Foreskin melanocyte (primary cell): ENCODE measurements at places on chromosomes 12 and 14.

DNA sequence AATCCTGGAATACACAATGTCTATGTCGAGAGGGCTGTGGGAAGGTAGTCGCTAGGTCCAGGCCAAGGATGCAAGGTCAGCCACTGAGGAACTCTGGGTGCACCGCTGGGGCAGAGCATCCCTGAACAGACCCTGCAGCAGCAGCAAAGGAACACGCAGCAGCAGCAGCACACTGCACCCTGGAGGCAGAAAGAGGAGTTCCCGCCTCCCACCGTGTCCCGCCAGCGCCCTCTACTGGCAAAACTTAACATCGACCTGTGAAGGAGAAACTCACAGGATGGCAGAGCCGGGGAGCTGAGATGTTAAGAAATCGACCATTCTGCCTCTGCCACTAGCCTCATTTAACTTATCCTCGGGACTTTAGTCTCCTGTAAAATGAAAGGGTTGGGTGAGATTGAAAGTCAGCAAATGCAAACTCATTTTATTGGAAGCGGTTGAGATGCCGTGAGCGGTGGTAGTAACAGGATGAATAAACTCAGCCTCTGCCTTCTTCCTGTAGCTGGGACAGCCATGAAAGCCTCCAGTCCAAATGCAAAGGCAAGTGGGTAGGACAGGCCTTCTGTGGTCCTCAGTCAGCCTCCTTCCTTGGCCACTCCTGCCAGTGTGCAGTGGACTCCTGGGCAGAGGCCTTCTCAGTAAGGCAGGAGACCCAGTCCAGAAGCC is 45.6 kb downstream of the STAB2 start:
- peak; percentile 56 for DNase-seq

- no peak for DNase-seq
Measured at GRCh38 chr12:131963381-131963780, 13.6 kb downstream of the EP400 start.

DNA sequence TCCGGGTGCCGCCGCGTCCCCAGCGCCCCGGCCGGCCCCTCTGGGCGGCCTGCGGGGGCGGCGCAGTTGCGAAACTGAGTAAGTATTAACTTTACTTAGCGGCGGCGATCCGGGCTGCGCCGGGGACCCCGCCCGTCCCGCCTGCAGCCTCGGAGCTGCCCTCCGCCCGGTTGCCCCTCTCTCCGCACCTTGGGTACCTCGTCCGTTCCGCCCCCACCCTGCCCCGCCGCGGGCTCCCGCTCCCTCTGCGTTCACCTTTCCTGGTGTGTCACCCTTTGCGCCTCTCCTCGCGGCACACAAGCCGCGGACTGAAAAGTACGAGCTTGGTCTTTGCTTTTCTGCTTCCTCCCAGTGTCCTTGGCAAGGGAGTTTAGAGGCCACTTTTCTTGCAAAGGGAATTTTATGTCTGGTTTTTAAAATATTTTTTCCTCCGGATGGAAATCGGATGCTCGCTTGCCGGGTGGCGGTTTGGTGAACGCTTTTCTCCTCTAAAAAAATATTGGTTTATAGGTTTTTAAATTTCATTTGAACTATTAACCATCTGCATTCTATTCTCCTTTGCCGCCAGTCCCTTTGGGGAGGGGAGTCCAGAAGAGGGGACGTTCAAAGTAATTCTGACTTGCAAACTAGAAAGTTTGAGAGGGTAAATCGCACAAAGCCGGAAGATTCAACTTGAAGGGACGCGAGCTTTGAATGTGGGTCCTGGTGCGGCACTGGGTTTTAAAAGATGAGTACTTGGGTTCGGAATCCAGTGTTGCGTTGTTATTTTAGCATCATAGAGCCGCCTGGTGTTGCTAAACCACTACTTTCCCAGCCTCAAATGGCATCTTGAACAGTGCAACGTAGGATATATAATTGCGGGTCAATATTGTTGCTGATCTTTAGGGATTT is 834 bp downstream of the RASSF8 start:
- peak; percentile 57 for DNase-seq

DNA sequence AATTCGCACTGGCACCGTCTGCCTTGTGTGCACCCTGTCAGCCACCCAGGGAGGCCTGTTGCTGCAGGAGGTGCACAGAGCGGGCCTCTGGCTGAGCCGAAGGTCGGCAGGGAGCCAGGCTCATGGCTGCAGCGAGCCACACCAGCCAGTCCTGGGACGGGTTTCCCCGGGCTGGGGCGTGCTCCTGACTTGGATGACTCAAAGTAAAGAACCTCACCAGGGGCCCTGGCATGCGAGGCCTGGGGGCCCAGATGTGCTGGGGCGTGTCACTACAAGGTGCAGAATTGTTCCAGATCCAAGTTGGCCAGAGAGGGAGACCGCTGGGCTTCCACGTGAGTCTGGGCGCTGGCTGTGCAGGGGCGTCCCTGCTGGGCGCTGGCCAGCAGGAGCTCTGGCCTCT is 34.5 kb downstream of the FBRSL1 start:
- no peak for DNase-seq

- no peak for DNase-seq
Measured at GRCh38 chr12:100717733-100718067, 76.9 kb upstream of the ANO4 start.

- peak; percentile 49 for DNase-seq
Measured at GRCh38 chr14:45610318-45610717, 357.3 kb upstream of the MIS18BP1 start.

GRCh38 chr12:68884251-68884650 is 48.7 kb downstream of the CPM start:
- no peak for DNase-seq

GRCh38 chr12:68268967-68269366 is 15.6 kb upstream of the IL22 start:
- no peak for DNase-seq

DNA sequence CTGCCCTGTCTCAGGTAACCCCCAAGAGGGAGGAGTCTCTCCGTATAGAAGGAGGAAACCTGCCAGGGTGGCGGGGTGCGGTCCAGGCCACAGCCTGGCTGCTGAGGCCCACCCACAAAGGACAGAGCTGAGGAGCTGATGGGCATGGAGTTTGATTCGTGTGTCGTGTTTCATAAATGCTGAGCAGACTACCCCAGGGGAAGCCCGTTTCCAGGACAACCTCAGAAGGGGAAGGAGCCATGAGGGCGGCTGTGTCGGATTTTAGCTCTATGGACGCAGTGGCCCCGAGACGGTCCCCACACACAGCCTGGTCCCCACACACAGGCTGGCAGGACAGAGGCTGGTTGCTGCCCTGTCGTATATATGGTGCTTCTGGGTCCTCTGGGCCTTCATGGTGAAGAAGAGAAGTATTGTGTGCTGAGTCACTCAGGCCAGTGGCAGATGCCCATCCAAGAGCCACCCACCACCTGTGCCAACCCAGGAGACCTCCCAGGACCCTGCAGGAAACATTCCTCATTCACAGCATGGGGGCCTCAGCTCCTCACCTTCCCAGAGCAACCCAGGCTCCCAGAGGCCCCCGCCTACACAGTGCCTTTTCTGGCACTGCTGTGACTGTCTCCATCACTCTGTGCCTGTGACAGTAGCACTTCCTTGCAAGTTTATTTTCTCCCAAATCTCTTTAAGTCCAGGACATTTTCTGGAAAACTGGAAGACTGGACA is 63.1 kb upstream of the RIN3 start:
- DNase-seq, result no peak

DNA sequence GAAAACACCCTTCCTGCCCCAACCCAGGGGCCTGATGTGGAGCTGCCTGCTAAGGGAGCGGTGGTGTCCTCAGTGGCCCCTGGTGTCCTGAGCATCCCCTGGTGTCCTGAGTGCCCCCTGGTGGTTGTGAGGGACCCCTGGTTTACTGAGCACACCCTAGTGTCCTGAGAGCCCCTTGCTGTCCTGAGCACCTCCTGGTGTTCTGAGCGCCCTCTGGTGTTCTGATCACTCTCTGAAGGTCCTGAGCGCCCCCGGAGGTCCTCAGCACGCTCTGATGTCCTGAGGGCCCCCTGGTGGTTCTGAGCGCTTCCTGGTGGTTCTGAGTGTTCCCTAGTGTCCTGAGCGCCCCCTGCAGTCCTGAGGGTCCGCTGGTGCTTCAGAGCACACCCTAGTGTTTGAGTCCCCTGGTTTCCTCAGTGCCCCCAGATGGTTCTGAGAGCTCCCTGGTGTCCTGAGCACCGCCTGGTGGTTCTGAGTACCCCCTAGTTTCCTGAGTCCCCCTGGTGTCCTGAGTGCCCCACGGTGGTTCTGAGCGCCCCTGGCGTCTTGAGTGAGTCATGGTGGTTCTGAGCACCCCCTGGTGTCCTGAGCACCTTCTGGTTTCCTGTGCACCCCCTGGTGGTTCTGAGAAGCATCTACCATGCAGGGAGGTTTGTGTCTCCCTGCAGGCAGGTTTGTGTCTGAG is 1004.2 kb downstream of the TMEM121 start:
- DNase-seq, result no peak

DNA sequence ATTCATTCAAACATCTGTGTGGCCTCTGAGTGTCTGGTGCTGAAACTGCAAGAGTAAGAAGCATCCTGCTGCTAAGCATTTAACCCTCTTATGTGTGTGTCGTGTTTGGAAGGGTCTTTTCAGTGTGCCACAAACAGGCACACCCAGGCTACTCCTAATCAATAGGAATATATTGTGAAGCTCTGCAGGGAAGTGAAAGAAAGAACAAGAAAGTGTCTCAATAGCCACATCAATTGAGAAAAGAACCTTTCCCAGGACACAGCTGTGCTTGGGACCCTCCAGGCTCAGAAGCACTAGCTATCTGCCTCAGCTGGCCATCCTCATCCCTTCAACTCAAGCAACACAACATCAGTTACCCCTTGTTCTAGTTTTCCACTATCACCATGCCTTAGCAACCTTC is 13.4 kb upstream of the KRAS start:
- no peak for DNase-seq

GRCh38 chr14:44780989-44781388 is 180.8 kb downstream of the KLHL28 start:
- DNase-seq, result no peak
